ENCODE measurements at places on chromosomes 1 and 21.

DNA sequence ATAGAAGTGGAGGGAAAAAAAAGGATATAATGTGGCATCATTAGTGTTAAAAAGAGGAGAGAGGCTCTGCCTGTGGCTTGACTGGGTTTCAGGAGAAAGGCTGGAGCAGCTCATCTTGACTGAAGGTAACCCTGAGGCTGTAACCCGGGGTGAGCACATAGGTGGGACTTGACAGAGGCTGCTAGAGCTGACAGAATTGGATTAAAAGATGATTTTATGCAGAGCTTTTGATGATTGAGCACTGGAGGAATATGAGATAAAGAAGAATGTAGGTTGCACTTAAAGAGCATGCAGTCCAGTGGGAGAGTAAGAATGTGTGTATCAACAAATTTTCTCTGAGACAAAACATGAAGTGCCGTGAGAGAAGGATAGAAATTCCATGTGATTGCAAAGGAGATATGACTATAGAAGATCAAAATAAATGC, 17.3 kb downstream of the LAMC1 start:
- no peak for DNase-seq

DNA sequence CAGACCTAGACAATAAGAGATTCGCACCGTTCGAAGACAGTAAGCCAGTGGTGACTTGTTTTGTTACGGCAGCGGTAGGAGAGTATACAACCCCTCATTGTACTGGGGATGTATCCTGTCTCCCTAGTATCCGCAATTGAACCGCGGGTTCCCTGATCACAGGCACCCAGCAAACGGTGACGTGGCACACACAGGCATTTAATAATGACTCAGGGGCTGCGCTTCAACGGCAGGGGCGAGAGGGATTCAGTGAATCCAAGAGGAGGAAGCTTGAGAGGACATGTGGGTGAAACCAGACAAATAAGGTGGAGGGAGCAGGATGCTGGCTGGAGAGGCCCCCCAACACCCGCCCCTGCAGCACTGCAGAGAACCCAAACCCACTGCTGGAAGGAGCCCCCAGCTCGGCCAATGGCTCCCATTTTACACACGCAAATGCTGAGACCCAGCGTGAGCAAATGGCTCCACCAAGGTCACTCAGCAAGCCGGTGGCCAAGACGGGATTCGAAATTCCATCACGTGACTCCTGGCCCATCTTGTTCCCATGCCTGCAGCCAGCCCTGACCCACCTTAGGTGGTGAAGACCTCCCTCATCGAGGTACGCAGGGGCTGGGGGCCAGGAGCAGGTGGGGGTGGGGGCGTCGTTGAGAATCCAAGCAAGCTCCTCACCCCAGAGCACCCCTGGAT, 149.9 kb downstream of the SYF2 start:
- no peak for DNase-seq

DNA sequence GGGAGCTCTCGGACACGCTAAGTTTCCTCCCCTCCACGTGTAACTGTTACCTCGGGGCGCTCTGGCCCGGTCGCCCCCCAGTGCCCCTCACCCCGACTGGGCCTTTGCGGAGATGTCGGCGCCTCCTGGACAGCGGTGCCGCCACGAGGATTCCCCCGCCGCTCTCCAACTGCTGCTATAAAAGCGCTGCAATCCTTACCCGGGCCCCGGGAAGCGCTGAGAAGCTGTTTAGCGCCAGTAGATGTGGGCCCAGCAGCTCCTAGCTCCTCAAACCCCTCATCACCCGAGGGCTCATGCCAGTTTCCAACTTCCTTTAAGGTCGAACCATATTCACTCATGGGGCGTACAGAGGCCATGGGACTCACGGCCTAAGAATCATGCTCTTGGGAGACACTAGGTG, 361 bp upstream of the LMX1A start:
- no peak for DNase-seq

DNA sequence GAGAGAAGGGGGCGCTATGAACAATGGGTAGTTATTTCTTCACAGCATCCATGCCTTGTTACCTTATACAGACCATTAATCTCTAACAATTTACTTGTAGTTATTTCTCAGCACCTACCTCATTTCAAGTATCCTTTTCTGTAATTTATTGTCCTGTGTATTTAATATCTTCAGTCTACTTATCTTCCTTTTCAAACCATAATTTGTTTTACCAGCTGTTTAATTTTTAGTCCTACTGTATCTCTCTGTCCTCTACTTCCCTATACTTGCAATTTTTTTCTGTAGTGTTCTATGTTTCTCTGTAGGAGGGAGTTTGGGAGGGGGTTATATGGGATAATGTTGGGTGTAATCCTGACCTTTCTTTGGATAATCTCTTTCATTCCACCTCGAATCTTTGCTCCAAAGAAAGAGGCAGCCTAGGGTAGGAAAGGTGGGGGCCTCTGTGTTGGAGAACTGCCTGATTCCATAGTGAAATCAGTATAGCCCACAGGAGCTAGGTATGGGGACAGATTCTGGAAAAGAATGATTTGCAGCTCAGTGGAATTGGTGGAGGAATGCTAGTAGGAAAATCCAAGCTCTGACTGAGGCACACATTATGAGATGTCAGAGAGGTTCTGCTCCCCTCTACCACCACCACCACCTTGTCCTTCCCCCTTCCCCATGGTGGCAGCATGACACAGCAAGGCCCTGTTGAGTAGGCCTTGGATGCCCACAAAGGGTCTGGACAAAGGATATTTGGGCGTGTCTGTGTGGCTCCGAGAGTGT, 642 bp downstream of the MLLT11 start:
- DNase-seq, result no peak

GRCh38 chr1:246947255-246947654, 15.5 kb upstream of the AHCTF1 start:
- no peak for DNase-seq

DNA sequence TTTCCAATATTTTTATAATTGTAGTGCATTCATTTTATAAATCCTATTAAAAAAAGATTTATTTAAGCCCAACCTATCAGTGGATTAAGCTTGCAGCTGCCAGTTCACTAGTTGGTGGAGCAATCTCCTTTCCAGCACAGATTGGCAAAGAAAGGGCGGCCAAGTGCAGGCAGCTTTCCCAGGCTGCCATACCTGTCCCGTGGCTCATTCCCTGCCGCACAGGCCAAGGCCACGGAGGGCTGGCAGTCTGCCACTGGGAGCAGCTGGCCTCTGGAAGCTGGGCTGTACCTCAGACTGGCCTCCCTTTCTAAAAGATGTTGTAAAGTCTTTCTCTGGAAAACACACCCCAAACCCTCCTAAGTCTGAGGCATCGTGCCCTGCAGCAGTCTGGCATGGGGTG, 74.2 kb downstream of the SIM2 start:
- no peak for DNase-seq

- no peak for DNase-seq
Measured at GRCh38 chr1:1345860-1346500, 3.2 kb downstream of the DVL1 start.

DNA sequence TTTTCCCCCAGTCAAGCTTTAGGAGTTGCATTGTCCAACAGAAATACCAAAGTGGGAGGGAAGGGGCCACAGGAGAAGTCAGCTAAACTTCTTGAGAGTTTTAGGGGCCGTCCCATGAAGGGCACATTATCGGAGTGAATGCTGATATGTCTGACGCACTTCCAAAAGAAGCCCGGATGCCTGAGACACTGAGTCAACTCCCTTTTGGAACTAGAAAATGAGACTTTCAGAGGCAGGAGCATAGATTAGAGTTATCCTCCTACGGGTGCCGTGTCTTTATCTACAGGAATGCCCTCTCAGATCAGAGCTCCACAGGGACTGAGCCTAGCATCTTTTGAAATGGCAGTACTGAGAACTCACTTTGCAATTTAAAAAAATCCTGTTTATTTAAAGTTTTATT, 13.1 kb downstream of the ACTN2 start:
- DNase-seq, result no peak

GRCh38 chr1:181206979-181207790, 118.7 kb downstream of the IER5 start:
- DNase-seq, result no peak

- no peak for DNase-seq
Measured at GRCh38 chr1:55049914-55050278, 10.5 kb downstream of the PCSK9 start.

DNA sequence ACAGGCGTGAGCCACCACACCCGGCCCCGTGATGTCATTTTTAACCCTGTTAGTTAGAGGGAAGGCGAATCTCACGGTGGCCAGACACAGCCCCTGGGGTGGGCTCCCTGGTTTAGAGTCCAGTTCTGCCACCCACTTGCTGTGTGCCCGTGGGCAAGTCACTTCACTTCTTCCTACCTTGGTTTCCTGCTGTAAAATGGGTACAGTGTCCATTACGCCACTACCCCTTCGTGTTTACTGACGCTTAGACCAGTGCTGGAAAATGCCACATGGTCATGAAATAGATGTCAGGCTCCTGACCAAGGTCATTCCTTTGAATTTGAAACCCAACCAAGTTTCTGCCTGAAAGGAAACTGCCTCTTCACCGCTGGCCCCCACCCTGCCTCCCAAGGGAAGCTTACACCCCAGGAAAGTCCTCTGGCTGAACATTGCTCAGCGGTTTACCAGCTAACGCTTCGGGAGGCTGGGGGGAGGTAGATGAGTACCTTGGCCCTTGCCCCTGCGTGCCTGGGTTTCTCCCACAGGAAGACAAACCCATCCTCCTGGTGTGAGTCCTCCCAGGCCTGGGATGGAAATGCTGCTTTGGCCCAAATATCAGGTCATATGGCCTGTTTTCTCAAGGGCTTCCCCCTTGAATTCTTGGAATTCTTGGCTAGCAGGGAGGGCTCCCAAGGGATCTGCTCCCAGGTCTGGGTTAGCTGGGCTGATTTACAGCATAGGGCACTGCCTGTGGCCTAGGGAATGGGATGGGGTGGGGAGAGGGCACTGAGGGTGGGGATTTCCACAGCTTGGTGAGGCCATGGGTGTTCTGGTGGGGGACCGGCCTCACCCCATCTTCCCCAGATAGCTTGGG, 7.6 kb upstream of the AADACL4 start:
- no peak for DNase-seq

- DNase-seq, result no peak
Measured at GRCh38 chr21:16318651-16319300, 589.0 kb downstream of the USP25 start.

- DNase-seq, result no peak
Measured at GRCh38 chr1:89356658-89357400, 7.0 kb upstream of the GBP6 start.

DNA sequence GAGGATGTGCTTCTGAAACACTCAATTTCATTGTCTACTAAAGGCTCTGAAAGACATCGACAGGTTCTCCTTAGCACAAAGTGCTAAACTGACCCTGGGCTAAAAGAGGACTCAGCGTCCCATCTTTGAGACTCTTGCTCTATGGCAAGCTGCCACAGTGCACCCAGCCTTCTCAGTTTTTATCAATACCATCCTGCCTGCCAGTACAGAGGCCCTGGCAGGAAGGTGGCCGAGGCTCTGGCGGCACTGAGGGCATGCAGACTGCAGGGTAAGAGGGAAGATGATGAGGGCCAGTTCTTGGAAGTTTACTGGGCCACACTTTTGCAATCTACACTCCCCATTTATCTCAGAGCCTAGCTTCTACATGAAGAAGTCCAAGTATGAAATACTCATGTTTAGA, 5.3 kb downstream of the OLFML2B start:
- DNase-seq, result no peak

- DNase-seq, result no peak
Measured at GRCh38 chr1:3732434-3733093, 19.7 kb upstream of the CCDC27 start.

DNA sequence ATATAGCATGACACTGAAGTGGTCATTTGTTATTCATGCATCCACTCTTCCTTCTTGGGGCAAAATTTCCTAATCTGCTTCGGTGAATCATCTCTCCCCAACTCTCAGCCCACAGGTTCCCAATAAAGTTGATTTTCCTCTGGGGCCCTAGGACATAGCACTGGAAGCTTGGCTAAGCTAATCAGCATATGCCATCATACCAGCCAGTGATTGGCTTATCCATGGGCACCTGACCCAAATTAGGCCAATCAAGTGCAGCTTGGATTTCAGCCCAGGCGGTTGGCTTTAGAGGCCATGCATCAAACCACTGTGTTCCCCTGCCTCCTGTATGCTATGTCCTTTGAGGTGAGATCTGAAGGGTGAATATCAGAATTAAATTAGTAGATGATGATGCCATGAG, 58.9 kb downstream of the C1orf94 start:
- DNase-seq, result no peak

DNA sequence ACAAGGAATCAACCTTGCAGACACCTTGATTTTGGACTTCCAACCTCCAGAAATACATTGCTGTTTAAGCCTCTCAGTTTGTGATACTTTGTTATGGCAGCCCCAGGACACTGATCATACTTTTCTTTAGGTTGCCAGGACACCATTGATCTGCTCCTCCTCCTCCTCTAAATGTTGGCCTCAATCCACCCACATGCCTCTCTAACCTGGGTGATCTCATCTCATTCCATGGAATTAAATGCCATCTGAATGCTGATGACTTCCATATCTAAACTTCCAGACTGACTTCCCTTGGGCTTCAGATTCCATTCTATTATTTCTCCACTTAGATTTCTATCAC, 7.4 kb upstream of the PPP1R15B start:
- DNase-seq, result no peak

GRCh38 chr21:37001441-37001840, 5.1 kb upstream of the RIPPLY3 start:
- no peak for DNase-seq

DNA sequence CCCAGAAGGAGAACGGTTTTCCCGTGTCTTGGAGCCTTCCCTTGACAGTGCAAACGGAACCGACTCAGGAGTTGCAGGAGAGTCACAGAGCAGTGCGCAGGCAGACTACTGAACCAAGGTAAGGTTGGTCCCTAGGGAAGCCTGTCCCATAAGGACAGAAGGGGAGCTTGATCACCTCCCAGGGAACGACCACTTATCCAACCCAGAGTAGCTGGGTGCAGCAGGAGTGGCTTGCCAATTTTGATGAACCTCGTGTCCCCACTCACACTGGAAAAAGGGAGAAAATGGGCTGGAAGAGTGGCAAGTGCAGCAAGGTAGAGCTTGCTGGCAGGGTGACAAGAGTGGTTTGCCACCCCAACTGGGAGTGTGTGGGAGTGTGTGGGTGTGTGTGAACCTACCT, 95.1 kb downstream of the LIPI start:
- DNase-seq, result no peak

- DNase-seq, result no peak
Measured at GRCh38 chr1:9628541-9629444, 22.7 kb upstream of the PIK3CD start.

- DNase-seq, result no peak
Measured at GRCh38 chr1:229224308-229224707, 46.6 kb upstream of the RAB4A start.

DNA sequence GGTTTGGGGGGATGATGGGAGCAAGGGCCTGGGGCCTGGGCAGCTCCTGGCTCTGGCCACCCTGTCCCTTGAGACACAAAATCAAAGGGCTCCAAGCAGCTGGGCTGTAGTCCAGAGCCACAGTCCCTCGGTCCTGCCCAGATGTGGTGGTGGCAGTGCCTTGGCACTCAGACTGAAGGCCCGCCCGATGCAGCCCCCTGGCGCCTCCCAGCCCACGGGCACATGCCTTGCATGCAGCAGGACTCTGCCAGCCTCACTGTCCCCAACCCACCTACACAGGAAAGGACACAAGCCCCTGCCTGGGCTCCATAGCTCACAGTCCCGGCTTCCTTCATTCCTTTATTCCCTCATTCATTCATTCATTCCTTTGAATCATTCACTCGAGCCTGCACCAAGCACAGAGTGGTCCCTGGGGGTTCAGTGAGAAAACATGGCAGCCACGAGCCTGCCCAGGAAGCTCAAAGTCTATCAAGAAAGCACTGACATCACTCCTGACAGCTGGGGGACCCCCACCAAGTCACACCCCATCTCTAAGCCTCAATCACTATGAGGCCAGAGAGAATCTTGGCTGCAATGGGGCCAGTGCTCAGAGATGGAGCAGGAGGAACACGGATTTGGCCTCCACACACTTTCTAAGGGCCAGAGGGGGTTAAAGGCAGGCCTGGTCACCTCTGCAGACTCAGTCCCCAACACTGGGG, 5.8 kb downstream of the SDC3 start:
- DNase-seq, result no peak

Measured in NCI-H2107 (cell line).